ENCODE measurements at places on chromosomes 5 and 9.

DNA sequence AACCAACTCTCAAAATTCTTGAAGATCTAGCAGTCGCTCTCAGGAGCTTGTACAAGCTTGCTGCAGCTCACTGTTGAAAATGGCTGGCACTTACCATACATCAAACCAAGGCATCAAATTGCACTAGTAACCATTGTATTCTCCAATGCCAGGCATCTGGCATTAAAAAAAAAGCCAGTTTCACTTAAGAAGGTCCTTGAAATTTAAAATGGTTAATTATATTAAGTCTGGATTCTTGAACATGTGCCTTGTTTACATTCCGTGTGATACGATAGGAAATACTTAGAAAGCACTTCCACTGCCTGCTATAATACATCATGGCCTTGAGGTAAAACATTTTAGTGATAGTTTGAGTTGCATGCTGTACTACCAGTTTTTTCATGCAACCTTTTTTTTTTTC is 300.7 kb downstream of the KDM4C start:
- DNase-seq = no peak

DNA sequence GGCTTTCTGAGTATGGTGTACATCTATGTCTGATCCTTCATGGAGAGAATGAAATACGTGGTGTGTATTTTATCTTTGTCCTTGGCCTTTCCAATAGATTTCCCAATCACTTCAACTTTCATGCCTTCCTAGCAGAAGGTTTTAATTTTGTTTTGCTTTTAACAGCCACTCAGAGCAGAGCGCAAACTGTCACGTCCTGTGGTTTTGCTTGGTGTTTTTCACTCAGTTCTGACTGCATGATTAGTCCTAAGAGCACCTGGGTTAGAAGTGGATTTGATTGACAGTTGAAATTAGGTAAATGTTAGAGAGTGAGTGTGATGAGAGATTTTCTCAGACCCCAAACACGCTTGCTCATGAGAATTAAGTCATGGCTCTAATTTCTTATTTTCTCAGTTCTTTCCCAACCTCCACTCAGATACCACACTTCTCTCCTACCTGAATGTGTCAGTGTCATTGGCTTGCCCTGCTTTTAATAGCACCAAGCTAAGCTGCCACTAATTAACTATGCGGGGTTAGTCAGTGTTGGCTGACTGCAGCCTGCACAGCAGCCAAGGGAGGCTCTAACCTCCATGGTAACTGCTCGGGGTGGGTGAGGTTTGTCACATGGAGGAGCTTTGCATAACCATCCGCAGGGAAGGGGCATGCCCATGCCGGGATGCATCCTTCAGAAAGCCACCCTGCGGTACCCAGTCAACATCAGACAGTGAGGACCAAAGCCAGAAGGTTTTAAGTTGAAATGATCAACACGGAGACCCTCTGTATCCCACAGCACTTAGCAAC is 173.4 kb downstream of the NR3C1 start:
- peak; percentile 83 for DNase-seq

DNA sequence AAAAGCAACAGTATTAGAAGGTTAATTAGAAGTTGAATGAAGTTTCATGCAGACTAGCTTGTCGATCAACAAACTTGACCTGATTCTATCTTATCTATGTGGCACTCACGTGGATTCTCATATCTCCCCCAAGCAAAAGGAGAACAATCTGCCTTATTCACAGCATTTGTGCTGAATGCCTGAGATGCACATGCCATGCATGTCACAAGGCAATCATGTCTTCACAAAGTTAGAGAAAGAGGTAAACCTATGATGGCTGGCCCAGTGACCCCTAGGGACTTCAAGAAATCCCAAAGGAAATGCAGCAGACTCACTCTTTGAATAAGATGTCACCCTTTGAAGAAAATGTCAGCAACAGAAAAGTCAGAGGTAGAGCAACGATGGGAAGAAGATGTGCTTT is 17.6 kb upstream of the SHOC1 start:
- DNase-seq = no peak

GRCh38 chr9:112274600-112274999 is 58.8 kb downstream of the PTBP3 start:
- no peak for DNase-seq

- no peak for DNase-seq
Measured at GRCh38 chr5:115467628-115468027, 76.9 kb downstream of the FEM1C start.

DNA sequence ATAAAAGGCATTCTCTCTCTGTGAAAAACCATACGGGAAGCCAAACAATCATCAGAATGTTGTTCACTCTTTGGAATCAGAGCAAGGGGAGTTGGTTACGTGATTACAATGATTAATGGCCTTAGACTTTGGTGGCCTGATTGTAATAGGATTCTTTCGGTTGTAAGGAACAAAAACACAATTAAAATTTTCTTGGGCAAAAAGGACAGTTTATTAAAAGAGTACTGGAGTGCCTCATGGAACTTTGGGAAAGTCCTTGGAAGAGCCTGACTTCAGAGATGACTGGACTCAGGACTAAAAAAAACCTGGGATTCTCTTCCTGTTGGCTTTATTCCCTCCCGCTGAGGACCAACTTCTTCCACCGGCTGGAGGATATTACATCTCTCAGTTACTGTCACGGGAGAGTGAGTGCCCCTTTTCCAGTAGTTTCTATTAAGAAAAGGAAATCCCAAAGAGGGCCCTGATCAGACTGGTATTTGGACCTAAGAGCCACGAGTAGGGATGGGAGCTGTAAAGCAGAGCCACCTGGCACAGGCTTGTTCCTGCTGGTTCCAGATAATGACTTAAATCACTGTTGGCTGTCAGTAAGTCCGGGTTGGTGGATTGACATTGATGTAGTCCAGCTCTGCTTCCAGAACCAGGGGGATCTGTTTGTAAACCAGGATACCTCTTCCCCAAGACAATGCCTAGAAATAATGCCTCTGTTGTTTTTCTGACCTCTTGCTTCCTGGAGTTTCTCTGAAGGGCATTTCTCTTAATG is 53.9 kb downstream of the CFAP95 start:
- DNase-seq = no peak

DNA sequence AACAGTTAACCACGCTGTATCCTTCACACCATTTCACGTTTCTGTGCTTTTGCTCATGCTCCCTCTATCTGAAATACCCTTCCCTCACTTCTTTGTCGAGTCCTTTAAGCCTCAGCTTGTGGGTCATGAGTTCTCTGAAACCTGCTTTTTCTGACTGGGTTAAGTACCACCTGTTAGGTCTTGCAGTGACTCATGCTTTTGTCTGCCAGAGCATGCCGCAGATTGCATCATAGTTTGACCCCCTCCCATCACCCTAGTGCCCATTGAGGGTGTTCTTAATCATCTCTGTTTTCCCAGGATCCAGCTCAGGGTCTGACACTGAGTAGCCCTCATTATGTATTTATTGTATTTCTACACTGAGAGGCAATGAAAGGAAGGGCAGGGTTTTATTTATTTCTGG is 190.2 kb downstream of the ASTN2 start:
- no peak for DNase-seq

DNA sequence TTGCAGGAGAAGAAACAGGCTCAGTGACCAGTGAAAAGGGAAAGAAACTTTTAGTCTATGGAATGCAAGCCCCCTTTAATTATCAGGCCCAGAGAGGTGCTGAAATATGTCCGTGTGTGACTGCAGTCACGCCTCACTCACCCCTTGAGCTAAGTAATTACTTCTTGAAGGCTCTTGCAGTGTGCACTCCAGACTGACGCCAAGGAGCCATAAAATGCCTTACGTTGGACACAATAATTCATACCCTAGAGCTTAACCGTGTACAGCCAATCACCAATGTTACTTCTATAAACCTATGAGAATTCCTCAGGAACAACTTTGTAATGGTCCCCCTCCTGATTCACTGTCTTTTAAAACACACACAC is 242.2 kb downstream of the SYK start:
- no peak for DNase-seq

- no peak for DNase-seq
Measured at GRCh38 chr9:92147030-92147851, 32.0 kb upstream of the SPTLC1 start.

- no peak for DNase-seq
Measured at GRCh38 chr9:120284821-120285220, 295.1 kb downstream of the CDK5RAP2 start.

DNA sequence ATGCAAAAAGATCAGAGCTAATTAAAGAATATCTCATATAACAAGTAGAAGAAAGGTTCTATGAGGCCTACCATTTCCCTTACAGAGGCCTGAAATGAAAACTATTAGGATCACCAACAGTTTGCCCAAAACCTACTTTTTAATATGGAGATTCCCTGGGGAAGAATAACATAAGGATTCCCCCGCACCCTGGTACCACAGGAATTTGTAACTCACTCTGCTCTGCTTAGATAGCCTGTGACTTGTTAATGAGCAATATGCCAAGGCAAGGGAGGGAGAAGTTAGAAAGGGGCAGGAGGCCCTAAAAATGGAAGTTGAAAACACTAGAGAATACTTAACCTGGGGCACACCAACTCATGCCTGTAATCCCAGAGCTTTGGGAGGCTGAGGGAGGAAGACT is 107.0 kb downstream of the CDH6 start:
- DNase-seq = no peak

DNA sequence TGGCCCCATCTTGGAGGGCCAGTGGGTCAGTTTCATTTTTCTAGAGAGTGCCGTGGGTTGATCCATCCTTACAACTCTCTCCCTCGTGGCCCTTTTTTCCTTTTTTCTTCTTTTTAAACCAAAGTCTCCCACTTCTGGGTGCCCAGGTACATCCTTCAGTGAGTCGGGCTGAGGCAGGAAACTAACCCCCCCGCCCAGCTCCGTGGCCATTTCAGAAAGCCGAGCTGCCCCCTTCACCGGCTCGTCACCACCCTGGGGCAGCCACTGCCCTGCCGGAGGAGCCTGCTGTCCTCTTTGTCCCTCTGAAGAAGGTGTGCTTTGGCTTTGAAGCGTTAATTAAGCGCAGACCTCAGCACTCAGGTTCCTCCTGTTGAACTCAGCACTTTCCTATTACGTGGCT is 5.2 kb downstream of the CFAP77 start:
- DNase-seq = no peak

- no peak for DNase-seq
Measured at GRCh38 chr5:158639881-158640592, 459.7 kb downstream of the EBF1 start.

GRCh38 chr5:40383749-40384651 is 295.7 kb upstream of the PTGER4 start:
- no peak for DNase-seq

DNA sequence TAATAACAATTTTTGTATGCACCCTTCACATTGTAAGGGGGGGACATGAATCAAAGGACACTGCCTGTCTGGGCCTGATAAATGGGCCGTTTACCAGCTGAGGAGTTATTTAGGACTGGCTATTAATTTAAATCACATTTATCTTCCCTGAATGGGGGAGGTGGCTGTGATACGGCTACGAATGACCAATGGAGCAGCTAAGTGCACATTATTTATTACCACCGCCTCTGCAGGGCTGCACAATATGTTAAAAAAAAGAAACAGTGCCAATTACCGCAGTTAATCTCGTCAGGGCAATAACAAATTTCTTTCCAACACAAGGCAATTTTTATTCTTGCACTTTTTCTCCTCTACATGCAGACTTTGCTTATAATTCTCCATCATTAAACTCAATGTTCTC is 318.4 kb downstream of the IRX2 start:
- no peak for DNase-seq

GRCh38 chr9:89675058-89675742 is 70.4 kb downstream of the GADD45G start:
- DNase-seq = peak; percentile 49

- no peak for DNase-seq
Measured at GRCh38 chr5:180974612-180975315, 13.9 kb upstream of the BTNL3 start.

DNA sequence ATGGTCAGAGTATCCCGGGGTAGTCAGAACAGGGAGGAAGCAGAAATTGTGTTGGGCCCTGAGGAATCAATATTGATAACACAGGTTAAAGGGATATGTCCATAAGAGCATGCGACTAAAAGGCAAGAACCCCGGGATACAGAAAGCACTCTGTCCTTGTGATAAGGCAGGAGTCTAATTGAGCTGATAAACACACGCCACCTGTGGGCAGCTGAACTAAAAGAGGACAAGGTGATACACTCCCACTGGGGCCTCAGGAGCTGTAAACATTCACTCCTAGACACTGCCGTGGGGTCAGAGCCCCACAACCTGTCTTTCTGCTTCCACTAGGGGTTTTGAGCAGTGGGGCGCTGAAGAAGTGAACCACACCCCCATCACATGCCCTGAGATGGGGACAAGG is 144.7 kb upstream of the MPDZ start:
- no peak for DNase-seq

DNA sequence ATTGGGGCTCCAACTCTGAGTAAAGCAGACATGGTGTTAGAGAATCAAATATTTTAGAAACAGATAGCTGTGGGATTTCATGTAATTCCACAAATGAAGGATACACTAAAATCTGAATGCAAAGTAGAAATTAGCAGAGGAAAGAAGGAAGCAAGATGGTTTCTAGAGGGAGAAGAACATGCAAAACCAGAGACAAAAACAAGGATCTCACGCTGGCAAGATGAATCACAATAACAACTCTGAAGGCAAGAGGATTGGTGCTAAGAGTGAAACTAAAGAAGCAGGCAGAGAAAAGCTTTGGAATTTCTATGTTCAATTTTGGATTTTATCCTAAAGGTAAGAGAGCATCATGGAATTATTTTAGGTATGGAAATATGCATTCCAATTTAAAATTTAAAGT is 857.2 kb upstream of the COX7C start:
- no peak for DNase-seq

DNA sequence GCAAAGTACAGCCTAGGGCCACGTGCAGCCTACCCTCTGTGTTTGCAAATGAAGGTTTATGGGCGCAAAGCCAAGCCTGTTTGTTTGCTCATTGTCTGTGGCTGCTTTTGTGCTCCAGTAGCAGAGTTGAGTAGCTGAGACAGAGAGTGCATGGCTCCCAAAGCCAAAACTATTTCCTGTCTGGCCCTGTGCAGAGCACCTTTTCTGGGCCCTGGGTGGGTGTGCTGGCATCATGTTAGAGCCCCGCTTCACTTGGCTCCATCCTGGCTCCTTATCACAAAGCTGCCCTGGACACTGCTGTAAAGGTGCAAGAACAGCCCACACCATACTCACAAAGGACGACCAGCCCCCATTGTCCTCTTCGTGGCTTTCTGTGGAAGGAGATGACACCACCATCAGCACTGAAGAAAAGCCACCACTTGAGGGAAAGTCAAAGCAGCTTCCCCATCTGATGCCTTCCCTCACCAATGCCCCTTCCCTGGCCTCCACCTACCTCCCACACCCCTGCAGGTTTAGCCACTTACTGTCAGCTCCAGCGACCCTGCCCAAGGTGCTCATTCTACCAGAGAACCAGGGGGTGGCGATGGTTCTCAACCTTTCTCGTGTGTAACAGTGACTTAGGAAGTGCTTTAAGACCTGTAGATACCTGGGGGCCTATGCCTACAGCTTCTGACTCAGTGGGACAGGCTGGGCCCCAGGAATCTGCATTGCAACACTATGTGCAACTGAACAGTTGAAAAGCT is 23.4 kb downstream of the LCP2 start:
- DNase-seq = no peak

- no peak for DNase-seq
Measured at GRCh38 chr9:70398145-70398556, 16.3 kb downstream of the KLF9 start.

All from head of caudate nucleus (tissue), 42 donors.